GM18507 (cell line): ENCODE measurements at places on chromosomes 6 and 20.
A peak's percentile ranks its signal among the peaks of the same experiment; 100 is the strongest.

GRCh38 chr6:137415127-137415833 lies 78.9 kb downstream of the OLIG3 start:
- peak; percentile 15 for DNase-seq

- DNase-seq = no peak
Observed at GRCh38 chr6:158625881-158626305, 18.6 kb downstream of the DYNLT1 start.

DNA sequence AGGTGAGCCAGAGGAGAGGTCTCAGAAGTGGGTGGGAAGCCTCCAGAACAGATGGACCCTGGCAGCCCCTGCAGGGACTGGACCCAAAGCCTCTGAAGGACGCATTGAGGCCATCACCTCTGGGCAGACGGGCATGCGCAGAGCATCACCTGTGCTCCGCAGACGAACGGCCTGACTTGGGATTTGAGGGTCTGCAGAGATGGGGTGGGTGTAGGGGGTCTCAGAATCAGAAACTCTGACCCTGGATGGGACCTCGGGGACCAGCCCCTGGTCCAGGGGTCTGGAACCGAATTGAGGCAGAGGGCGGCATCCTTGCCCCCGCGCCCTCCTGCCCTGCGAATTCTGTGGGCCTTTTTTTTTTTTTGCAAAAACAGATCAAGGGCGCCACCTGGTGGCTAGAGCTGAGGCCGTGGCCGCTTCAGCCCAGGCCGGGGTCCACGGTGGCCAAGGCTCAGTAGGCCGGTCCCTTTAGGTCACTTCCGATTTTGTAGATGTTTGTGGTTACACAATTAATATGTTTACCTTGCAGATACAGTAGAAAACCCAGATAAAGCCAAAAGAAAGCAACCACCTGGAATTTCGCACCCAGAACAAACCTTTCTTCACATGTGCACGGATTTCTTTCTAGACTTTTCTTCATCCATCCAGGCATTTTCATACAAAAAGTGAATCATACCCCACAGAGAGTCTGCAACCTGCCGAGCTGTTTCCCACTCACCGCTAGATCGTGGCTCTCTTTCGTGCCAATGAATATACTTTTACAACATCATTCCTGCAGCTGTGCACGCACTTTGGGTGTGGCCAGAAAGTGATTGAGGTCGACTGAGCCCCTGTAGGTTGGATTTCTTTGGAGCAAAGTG lies 25.9 kb downstream of the ZBP1 start:
- DNase-seq = peak; percentile 46

DNA sequence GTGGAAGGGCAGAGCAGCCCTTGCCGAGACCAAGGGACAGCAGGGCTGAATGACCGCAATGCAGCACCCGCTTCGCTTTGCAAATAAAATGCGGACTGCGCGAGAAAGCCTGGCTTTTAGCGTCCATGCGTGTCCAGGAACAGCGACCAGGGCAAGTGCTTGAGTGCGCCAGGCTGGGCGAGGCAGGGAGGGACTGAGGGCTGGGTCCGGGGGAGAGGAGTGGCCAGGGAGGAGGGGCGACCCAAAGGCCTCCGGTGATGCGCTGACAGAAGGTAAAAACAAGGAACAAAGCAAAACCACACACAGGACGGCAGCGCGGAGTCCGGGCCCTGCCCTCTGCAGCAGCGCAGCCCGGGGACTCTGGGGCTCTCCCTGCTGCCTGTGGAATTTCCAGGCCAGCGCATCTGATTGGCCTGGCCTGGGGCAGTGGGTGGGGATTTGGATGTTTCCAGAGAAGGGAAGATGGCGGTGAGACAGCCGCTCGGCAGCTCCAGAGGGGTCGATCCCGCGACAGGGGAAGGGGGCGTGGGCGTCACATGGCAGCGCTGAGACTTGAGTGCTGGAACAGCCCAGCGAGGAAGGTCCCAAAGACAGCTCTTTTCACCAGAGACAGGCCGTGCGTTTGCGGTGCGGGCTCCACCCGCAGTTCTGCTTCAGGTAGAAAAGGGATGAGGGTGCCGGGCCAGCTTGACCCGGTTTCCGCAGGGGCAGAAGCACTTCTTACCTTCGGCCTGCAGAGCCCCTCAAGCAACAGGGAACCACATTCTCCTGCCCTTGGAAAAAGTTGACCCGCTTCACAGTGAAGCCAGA lies 51.8 kb downstream of the SSR1 start:
- peak; percentile 40 for DNase-seq

GRCh38 chr20:58536289-58536688 lies 21.1 kb upstream of the APCDD1L start:
- no peak for DNase-seq

DNA sequence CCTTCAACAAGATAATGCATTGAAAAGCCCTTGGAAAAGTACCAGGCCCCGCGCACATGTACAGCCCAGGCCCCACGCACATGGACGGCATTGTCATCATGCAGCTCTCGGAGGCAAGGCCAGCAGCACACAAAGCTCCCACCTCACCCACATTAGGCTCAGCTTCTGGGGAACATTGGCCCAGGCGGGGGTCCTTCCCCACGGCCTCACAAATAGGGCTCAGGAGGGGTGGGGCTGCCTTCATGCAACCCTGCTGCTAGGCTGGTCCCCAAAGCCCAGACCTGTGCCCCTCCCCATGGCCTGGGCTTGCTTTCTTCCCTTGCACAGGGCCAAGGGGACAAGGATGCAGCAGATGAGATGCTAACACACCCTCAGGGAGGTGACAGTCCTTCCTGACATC lies 26.7 kb downstream of the NPEPL1 start:
- no peak for DNase-seq

GRCh38 chr6:35808688-35809087 lies 3.5 kb downstream of the LHFPL5 start:
- DNase-seq = no peak

DNA sequence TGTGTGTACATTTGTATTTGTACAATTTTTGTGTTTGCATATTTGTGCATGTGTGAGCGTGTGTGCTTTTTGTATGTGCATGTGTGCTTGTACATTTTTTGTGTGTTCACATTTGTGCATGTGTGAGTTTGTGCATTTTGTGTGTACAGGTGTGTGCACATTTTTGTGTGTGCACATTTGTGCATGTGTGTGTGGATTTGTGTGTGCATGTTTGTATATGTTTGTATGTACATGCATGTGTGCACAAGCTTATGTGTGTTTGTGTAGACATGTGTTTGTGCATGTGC lies 28.9 kb downstream of the PRR18 start:
- no peak for DNase-seq

DNA sequence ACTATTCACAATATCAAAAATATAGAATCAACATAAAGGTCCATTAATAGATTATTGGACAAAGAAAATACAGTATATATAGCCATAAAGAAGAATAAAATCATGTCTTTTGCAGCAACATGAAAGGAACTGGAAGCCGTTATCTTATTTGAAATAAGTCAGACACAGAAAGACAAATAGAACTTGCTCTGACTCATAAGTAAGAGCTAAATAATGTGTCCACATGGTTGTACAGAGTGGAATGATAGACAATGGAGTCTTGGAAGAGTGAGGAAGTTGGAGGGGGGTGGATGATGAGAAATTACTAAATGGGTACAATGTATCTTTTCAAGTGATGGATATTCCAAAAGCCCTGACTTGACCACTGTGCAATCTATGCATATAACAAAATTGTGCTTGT lies 613.5 kb downstream of the PHF3 start:
- DNase-seq = no peak

DNA sequence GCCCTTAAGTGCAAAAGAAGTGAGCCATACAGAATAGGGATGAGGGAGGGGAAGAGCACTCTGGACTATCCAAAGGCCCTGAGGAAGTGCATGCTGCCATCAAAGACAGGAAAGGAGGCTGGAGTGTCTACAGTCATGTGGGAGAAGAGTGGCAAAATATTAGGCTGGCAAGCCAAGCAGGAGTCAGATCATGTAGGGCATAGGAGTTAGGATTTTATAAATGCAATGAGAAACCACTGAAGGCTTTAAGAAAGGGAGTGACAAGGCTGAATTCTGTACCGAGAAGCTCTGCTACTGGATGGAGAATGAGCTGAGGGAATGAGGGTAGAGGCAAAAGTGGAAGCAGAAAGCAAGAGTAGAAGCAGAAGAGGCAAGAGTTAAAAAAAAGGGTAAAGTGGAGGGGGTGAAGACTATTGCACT lies 2.3 kb downstream of the ZSCAN31 start:
- DNase-seq = no peak

DNA sequence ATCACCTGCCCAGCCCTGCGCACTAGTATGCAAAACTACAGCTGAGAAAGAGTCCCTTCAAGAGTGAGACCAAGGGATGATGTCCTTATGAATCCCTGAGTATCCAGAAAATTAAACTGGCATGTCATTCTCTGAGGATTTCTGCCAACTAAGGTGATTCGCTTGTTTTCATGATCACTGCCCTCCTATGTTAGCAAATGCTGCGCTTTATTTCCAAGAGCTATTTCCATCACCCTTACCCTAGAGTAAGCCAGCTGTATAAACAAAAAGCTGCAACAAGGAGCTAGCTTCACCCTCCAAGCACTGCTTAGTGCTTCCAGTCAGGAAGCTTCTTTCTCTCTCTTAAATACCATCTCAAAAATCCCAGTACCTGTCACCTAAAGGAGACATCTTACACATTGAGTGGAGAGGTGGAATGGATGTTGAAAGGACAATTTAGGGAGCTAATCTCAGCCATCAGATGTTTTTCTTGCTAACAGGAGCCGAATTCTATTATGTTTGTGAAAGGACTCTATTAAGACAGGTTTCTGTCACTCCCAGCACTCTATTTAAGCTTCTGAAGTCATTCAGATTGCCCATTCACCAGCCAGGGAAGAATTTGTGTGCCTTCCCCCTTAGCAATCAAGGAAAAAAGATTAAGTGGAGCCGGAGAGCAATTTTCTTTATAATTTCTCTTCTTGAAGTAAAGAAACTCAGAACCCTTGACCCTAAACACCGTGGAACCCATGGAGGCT lies 322.2 kb downstream of the NRN1 start:
- no peak for DNase-seq

DNA sequence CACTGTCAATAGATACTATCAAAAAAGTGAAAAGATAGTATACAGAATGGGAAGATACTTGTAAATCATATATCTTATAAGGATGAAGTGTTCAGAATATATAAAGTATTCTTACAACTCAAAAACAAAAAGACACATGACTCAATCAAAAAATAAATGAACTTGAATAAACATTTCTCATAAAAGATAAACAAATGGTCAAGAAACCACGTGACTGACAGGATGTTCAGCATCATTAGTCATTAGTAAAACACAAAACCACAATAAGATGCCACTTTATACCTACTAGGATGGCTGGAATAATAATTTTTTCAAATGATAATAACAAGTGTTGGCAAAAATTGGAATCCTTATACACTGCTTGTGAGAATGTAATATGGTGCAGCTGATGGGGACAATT lies 729.1 kb upstream of the HS3ST5 start:
- no peak for DNase-seq

DNA sequence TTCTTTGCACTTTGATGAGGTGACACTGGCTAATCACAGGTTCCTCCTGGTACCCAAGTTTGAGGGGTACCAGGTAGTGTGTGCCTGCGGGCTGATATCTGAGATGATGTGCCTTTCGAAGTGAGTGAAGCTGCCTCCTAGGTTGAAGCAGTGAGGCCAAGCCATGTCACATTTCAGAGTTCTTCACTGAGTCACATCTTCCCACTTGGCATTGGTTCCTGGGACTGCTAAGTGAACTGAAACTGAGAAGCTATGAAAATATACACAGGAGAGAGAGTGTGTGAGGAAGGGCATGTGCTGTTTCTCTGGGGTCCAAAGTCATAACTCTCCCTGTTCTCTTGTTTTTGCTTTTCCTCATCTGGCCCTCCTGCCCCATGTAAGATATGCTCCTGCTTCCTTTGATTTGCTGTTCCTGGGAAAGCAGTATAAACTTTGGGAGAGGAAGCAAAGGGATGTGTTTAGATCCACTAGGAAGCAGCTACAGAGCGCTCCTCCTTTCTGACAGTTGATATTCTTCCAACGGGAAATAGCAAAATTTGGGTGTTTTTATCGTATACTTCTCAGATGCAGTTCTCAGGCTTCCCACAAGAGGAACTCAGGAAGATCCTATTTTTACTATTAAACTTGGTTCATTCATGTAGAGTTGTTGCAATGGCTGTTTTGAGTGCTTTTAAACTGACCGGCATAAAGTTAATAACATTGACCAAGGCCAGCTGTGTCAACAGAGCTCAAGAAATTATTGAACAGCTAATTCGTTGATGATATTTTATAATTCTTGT lies 153.7 kb downstream of the MOXD1 start:
- DNase-seq = no peak

- no peak for DNase-seq
Observed at GRCh38 chr6:73903155-73903554, 207.2 kb downstream of the CD109 start.

GRCh38 chr6:16181439-16182297 lies 52.8 kb downstream of the MYLIP start:
- no peak for DNase-seq

GRCh38 chr6:14254505-14254904 lies 136.9 kb downstream of the CD83 start:
- peak; percentile 25 for DNase-seq

DNA sequence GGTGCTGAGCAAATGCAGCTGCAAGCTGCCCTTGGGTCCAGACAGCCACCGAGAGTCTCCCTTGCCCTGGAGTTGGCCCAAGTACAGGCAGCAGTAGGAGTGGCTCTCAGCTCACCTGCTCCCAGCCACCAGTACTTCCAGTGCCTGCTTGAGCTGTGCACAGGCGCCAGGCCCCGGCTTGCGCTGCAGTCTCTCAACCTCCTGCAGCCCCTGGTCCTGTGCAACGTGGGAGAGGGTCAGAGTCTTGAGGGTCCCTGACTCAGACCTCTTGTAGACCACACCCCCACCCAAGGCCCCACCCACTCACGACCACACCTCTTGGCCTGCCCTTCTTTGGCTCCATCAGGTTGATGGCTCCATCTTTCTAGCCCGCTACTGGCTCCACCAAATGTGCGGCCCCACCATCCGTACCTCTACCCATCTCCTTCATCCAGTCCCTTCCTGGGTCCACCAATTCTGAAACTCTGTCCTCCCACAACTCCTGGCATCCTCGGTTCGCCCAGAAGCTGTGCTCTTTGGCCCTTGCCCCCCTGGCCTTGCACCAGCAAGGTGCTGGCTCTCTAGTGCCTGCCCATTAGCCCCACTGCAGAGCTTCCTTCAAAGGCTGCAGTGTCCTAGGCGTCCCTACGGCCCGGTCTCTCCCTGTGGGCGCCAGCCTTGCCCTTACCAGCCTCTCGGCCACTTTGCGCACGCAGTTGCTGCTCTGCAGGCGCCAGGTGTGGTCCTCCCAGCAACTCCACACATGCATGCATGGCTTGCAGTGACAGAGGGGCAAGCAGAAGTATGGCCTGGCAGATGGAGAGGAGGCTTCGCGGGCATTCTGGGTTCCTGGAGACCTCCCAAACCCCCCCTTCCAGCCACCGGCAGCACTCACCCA lies 16.5 kb upstream of the SPAG4 start:
- no peak for DNase-seq

DNA sequence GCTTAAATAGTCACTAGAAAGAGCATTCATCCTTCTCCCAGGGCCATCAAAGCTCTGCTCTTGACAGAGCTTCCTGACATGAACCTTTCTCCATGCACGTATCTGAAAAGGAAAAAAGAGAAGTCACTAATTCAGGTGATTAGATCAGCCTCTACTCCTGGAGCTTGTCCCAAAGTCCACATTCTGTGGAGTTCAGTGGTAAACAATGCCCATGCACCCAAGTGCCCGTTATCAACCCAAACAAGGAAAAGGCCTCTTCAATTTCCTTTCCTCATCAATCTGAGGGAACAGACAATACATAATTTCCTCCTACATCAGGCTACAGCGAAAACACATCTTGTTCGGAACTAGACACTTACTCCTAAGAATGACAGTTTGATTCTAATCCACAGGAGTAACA lies 129.2 kb upstream of the PCSK2 start:
- no peak for DNase-seq

- no peak for DNase-seq
Observed at GRCh38 chr20:47551841-47552240, 50.2 kb downstream of the NCOA3 start.

- DNase-seq = no peak
Observed at GRCh38 chr6:30615219-30615957, 1.7 kb downstream of the PPP1R10 start.
